ENCODE measurements at places on chromosomes 1 and 21.

DNA sequence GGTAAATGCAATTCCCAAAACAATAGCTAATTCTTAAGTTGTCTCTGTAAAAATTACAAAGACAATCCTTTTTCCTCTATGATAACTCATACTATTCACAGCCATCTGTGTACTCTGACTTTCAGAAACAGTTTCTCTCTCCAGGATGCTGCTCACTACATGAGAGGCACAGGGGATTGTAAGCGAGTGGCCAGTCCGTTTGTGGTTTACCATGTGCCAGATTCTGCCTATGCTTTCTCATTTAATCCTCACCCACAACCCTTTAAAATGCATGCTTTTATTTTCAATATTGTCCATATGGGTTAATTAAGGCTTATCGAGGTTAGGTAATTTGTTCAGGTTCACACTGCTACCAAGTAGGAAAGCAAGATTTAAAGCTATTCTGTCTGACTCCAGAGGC, 23.0 kb downstream of the RGS1 start:
- no peak for DNase-seq

- no peak for DNase-seq
Observed at GRCh38 chr1:93738926-93739325, 57.3 kb upstream of the BCAR3 start.

GRCh38 chr1:167430134-167430848, 88.0 kb downstream of the CD247 start:
- peak; percentile 71 for DNase-seq

DNA sequence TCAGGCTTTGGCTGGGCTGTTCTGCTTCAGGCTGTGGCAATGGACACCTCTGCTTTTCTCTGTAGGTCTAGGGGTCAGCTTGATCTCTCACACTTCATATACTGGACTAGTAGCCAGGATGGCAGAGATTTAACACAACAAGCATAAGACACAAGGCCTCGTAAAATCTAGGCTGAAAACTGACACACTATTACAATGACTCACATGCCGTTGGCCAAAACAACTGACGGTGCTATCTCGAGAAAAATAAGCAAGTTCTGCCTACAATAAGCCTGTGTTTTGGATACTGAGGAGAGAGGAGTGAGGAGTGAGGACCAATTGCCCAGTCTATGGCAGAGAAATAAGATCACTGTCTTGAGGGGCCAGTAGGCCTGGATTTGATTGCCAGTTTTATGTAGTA, 840.7 kb upstream of the ADAMTS5 start:
- DNase-seq, result no peak

- DNase-seq, result no peak
Observed at GRCh38 chr21:34522284-34522683, 10.3 kb upstream of the KCNE1 start.

GRCh38 chr1:223726380-223727001, 14.2 kb downstream of the CAPN2 start:
- peak; percentile 54 for DNase-seq

GRCh38 chr1:247440001-247440620, 17.8 kb downstream of the OR2B11 start:
- no peak for DNase-seq

DNA sequence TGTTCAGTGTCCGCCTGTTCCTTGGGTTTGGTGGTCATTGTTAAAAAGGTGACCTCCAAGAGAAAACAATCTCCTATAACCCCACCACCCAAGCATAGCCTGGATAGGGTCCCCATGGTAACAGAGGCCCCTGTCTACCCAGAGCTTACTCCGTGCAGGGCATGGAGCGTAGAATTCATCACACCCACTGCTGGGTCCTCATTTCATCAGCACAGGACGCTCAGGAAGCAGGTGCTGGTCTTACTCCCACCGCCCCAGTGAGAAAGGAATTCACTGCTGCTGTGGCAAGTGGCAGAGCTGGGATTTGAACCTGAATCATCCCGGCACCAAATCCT, 37.0 kb downstream of the ARHGEF10L start:
- no peak for DNase-seq

- no peak for DNase-seq
Observed at GRCh38 chr1:57788313-57788712, 364.5 kb upstream of the DAB1 start.

- DNase-seq, result no peak
Observed at GRCh38 chr1:151418081-151418480, 18.7 kb downstream of the PSMB4 start.

- DNase-seq, result no peak
Observed at GRCh38 chr1:245684166-245684565, 529.4 kb downstream of the KIF26B start.

- no peak for DNase-seq
Observed at GRCh38 chr1:218376722-218377121, 31.6 kb downstream of the TGFB2 start.

GRCh38 chr1:234858722-234859121, 248.7 kb upstream of the IRF2BP2 start:
- DNase-seq, result no peak

DNA sequence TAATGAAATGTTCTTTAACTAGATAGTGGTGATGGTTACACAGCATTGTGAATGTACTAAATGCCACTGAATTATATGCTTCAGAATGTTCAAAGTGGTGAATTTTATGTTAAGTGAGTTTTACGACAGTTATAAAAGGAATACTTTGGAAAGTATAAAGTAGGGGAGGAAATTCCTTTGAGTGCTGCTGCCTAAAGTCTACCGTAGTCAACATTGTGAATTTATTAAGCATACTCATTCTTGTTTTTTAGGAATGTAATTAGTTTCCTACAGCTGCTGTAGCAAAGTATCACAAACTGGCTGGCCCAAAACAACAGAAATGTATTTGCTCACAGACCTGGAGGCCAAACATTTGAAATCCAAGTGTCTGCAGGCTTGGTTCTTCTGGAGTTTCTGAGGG, 73.0 kb downstream of the SWT1 start:
- DNase-seq, result no peak

GRCh38 chr1:31981972-31982371, 31.7 kb upstream of the KHDRBS1 start:
- DNase-seq, result no peak

GRCh38 chr1:207291723-207292122, 29.8 kb upstream of the CD55 start:
- no peak for DNase-seq

GRCh38 chr21:17798796-17799195, 20.4 kb downstream of the C21orf91 start:
- no peak for DNase-seq

GRCh38 chr1:64505232-64505943, 35.5 kb downstream of the CACHD1 start:
- DNase-seq, result no peak

DNA sequence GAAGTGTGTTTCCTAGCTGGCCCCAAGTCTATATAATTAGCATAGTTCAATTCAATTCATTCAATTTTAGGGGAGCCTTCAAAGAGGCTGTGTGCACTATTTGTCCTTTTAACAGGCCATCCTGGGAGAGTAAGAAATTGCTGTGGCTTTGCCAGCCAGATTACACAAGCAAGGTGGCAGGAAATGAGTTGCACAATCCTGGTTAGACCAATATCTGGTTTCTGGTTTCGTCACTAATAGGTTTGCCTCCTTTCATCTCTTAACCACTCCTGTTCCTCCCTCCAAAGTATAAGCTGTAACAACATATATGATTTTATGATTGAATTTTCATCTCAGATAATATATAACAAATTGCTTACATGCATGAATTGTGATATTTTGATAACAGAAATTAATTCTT, 84.1 kb upstream of the NEGR1 start:
- no peak for DNase-seq

GRCh38 chr1:161382214-161383019, 14.7 kb upstream of the CFAP126 start:
- DNase-seq, result no peak

- no peak for DNase-seq
Observed at GRCh38 chr1:209879539-209879938, 51.8 kb downstream of the UTP25 start.

GRCh38 chr1:221794079-221794670, 52.3 kb upstream of the DUSP10 start:
- DNase-seq, result no peak

DNA sequence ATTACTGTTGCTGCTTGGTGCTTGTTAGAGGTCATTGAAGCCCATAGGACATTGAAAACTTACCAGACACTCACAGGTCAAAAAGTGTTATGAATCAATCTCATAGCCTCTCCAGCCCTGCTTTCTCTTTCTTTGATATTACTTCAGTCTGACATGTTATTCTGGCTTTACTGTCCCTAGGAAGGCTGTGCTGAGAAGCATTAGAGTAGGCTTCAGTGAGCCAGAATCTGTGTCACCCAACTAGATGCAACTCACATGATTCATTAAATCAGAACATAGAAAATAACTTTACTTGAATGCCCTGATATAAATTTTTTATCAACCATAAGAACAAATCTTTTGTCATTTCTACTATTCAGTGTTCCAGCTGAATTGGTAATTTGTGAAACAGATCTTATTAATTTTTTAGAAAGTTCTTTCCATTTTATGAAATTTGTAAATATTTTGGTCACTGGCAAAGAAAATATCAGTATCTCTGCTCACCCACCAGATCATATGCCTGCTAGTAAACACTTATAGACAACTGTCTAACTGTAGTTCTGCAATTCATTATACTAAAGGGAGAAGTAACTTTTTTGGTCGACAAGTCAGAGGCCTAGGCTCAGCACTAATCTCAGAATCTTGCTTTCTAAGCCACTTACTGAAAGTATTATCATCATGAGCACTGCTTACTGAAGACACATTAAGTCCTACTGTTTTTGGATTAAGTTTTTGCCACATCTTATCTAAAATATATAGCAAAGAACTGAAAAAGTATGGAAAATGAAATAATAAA, 48.2 kb downstream of the RPAP2 start:
- no peak for DNase-seq

DNA sequence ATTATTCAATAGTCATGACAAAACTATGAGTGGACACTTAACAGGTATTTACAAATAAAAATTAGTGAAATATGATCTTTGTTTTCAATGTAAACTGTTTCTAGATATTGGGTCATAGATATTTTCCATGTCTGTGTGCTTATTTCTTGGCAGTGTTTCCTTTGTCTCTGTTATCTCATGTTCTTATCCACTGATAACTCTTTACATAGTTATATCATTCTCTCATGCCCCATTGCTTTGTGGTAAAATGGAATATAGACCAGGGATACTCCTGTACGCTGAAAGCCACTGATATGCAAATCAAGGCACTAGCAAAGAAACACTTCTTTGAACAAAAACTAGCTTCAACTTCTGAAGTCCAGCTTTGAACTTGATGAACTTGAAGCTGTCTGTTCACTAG, 113.1 kb downstream of the ITSN1 start:
- DNase-seq, result no peak

DNA sequence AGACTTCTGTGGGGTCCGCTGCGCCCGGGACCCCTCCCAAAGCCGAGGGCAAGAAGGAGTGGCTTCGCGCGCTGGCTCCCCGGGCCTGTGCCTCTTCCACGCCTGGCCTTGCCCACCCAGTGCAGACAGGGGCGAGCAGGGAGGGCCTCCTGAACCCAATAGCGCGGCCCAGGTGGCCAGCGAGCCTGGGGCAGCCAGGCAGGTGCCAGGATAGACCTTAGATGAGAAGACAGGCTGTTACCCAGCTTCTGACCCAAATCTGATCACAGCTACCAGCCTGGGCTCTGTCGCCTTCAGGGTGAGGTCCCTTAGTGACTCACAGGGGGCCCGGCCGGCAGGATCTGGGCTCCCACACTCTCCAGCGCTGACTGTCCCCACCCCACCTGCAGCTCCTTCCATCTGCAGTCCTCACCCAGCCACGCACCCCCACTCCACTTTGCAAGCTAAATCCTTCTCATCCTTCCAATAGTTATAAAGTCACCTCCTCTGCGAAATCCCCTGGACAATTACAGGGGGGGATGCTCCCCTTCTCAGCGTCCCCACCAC, 9.6 kb downstream of the CLEC20A start:
- no peak for DNase-seq

DNA sequence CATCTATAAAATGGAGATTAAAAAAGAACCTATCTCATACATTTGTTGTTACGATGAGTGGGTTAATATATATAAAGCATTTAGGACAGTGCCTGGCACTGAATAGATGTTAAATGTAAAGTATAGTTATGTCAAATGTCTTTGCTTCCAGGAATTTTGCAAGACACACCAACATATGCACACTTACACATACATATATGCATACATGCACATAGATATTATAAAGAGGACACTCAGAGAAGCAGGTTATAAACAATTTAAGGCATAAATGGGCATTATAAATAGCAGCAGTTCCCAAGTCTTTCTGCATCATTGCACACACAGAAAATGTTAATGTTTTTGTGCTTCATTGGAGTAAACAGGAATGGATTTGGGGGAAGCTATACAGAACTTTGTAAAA, 13.3 kb downstream of the CYP4X1 start:
- DNase-seq, result no peak

DNA sequence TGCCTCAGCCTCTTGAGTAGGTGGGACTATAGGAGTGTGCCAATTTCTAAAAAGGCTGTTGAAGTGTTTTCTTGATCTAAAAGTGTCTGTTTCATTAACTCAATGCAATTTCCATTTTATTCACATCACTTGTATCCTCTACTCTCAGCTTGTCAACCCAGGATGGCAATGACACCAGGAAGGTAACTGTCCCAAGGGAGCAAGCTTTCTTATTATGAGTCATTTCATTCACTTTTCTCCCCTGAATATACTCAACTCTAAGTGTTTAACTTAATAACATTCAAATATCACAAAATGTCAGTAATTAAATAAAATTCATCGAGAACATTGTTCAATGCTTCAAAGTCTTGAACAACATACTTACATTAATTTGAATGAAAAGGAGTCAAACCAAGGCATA, 22.9 kb upstream of the GFI1 start:
- DNase-seq, result no peak

GRCh38 chr1:33864460-33865389, 846 bp downstream of the HMGB4 start:
- DNase-seq, result no peak

- no peak for DNase-seq
Observed at GRCh38 chr1:228142155-228142691, 2.1 kb downstream of the GUK1 start.

GRCh38 chr1:118075116-118075515, 109.9 kb downstream of the SPAG17 start:
- DNase-seq, result no peak

- DNase-seq, result no peak
Observed at GRCh38 chr1:67126111-67126746, 8.5 kb downstream of the C1orf141 start.

GRCh38 chr1:87410776-87411480, 82.2 kb downstream of the LMO4 start:
- DNase-seq, result no peak

- no peak for DNase-seq
Observed at GRCh38 chr1:3795453-3796214, 664 bp downstream of the LRRC47 start.

Measured in HAP-1 (cell line).